ENCODE measurements at places on chromosomes 6 and 20.

- no peak for DNase-seq
Observed at GRCh38 chr6:167643716-167644115, 183.0 kb upstream of the AFDN start.

GRCh38 chr6:134657751-134658527, 292.0 kb downstream of the ALDH8A1 start:
- no peak for DNase-seq

DNA sequence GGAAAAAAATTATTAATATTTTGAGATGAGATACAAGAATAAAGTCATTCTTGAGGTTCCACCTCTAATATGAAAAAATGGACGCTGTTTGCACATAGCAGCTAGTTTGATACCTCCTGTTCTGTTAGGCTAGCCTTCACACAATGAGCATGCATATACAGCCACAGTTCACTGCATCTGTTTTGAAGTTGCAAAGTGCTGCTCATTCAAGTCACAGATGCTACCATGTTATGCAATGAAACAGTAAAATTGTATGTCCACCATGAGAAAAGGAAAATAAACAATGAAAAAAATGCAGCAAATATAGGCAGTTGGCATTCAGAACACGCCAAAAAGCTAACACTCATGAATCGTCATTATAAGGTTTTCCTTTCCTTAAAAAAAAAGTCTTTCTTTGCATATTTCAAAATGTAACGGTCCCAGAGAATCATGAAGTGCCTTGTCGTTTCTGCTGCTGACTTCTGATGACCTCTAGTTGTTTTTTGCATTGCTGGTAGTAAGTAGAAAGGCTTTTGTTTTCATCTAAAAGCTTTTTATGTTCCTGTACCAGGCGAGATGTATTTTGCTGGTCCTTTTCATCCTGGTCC, 70.7 kb downstream of the MAP3K7 start:
- DNase-seq, result no peak

DNA sequence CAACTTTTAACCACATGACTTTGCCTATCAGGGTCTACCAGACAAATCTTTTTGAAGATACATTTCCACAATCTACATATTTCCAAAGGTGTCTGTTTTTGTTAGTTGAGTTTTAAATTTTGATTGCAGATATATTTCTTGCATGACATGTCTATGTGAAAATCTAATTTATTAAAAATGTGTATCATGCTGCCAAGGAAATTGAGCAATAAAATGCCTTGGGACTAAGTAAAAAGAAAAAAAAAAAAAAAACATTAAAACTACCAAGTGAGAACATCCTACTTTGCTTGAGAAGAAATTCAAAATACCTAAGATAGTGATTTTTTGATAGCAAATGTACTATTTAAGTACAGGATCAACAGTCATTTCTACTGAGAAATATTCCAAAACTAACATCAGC, 17.7 kb downstream of the SLC17A5 start:
- DNase-seq, result no peak

DNA sequence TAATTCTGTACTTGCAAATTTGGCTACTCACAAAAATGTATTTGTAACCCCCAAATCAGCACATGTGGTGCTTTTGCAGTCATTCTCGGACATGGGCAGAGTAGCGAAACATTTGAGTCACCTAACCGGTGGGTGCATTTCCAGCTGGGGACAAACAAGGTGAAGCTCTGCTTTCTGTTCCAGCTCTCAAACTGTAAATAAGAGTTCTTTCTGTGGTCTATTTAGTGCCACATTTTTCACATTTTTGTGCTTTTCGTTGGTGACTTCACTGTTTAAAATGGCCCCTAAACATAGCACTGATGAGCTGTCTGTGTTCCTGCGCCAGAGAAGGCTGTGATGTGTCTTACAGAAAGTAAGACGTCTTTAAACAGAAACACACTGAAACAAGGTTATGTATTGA, 244.5 kb downstream of the CDC5L start:
- no peak for DNase-seq

DNA sequence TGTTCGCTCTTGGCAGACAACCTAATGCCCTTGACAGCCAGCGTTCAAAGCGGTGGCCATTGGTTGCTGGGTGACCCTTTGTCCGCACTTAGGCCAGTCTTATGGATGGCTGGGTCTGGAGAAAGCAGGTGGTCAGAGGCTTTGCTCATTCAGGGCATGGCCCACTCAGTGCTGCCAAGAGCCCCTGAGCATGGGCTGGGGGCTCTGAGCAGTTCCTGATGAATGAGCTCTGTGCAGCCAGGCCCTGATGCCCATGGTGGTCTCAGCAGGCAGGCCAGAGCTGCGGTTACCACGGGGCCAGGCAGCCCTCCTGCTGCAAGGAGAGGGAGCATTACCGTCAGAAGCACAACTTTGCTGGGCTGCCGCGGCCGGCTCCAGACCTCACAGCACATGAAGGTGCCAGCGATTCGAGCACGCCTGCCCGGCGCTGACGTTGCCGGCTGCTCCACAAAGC, 36.3 kb downstream of the CDH4 start:
- DNase-seq, result no peak

GRCh38 chr6:146200176-146200575, 171.3 kb downstream of the GRM1 start:
- DNase-seq, result no peak

DNA sequence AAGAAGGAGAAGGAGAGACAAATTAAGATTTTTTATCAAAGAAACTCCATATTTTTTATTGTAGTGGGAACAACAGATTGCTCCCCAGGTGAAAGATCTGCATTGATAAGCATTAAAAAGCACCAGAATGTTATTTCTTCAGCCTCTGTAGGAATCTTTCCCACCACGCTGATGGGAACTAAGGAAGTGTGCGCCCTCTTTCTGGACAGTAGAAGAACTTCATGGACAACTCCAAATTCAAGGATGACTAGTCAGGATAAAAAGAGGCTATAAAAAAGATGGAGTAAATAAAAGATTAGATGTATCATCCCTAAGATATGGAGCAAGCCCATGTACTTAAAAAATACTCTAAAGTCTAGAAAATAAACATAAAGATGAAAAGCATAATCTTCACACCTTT, 45.8 kb upstream of the PAK5 start:
- DNase-seq, result no peak

GRCh38 chr6:45436544-45437438, 59.1 kb upstream of the SUPT3H start:
- no peak for DNase-seq

- DNase-seq, result no peak
Observed at GRCh38 chr6:129239825-129240491, 357.0 kb downstream of the LAMA2 start.

DNA sequence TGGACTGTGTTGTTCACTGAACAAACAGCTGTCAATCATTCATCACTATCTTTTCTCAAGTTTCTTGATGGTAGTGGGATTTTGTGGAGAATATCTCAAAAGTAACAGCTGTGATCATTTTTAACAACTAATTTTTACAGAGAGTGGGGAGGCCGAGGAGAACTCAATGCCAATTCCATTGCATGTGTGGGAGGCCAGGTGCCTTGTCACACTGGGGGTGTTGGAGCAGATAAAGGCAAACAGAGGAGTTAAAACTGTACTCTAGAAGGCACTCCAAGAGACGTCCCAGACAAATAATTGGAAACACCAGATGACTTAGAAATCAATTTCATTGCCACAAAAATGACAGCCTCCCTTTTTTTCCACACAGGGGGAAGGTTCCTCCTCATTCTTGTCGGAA, 267.2 kb upstream of the PLCB4 start:
- no peak for DNase-seq

- no peak for DNase-seq
Observed at GRCh38 chr6:99119109-99120031, 171.6 kb upstream of the FBXL4 start.

All from AG04449 (cell line).